Thoracic aorta (tissue), 2 donors: ENCODE measurements at places on chromosomes 5 and 9. TPM values are rescaled to one million over a fixed set of nuclear protein-coding genes. Genes with fewer than 3 reads are reported as not detected.

The CCL19 gene
- 5.4 TPM for total RNA-seq

The NR5A1 gene
- not detected for total RNA-seq

The BASP1 gene
- 37.1 TPM for total RNA-seq

The ENHO gene
- not detected for total RNA-seq

The IRX2 gene
- 0.54 TPM for total RNA-seq

The DDX4 gene
- total RNA-seq, result not detected

The PCDHB14 gene
- 14.6 TPM for total RNA-seq

The PCDHB15 gene
- 6.1 TPM for total RNA-seq

- H3K36me3 ChIP-seq, result no peaks in the 10 kb centered on the region
- no peak overlapping the region for H3K4me3 ChIP-seq
- H3K27ac ChIP-seq, result no peak overlapping the region
- no peaks in the 10 kb centered on the region for H3K27me3 ChIP-seq
Measured at GRCh38 chr5:38284384-38284783, 26.0 kb downstream of the EGFLAM start.

DNA sequence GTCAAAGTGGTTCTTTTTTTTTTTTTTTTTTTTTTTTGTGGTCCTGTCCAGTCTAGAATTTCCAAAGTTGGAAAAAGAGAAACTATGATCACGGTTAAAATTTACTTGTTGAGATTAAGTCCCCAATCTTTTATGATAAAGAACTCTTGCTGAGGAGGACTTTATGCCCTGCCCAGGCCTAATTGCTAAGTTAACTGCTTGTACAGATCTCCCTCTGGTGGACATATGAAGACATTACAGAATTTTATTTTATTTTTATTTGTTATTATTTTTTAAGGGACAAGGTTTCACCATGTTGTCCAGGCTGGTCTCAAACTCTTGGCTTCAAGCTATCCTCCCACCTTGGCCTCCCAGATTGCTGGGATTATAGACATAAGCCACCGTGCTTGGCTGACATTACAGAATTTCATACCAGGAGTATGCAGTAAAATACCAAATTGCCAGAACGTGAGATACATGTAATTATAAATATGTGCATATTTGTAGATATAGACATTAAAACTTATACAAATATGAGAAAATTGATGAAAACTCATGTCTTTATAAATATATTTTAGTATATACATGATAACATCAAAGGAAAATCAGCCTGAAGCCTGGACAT lies 91.2 kb downstream of the RFK start:
- H3K4me1 ChIP-seq, result no peaks in the 10 kb centered on the region
- no peaks in the 10 kb centered on the region for H3K27me3 ChIP-seq
- no peak overlapping the region for H3K27ac ChIP-seq
- no peak overlapping the region for H3K4me3 ChIP-seq

- no peak for DNase-seq
- no peak overlapping the region for H3K27ac ChIP-seq
- H3K36me3 ChIP-seq, result no peaks in the 10 kb centered on the region
- peaks cover 34% of the 10 kb centered on the region for H3K4me1 ChIP-seq
- H3K4me3 ChIP-seq, result no peak overlapping the region
Measured at GRCh38 chr9:93209576-93210323, 25.8 kb downstream of the WNK2 start.

DNA sequence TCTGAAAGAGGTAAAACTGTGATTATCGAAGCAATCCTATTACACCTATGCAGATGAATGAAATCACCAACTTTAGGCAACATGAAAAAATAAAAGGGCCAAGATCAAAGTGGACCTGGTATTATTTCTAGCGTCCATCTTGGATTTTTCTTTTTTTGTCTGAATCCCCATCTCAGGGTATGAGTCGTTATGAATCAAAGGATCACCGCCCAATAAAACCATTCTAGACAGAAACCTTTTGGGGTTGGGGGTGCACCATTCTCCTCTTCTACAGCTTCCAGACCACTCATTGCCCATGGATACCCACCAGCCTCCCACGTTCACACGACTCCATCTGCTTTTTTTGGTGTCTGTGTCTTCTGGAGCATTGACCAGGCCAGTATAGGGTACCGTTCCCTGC lies 33.4 kb downstream of the MAP1B start:
- peaks cover 99% of the 10 kb centered on the region for H3K4me1 ChIP-seq
- H3K27ac ChIP-seq, result peak overlapping the region; percentile 97
- DNase-seq, result no peak
- H3K4me3 ChIP-seq, result no peak overlapping the region
- H3K27me3 ChIP-seq, result no peaks in the 10 kb centered on the region
- peaks cover 9% of the 10 kb centered on the region for H3K36me3 ChIP-seq

- no peaks in the 10 kb centered on the region for H3K4me1 ChIP-seq
- H3K27ac ChIP-seq, result no peak overlapping the region
- H3K4me3 ChIP-seq, result no peak overlapping the region
- no peaks in the 10 kb centered on the region for H3K36me3 ChIP-seq
- no peaks in the 10 kb centered on the region for H3K27me3 ChIP-seq
- DNase-seq, result no peak
Measured at GRCh38 chr5:97547999-97548738, 365.1 kb upstream of the RIOK2 start.

DNA sequence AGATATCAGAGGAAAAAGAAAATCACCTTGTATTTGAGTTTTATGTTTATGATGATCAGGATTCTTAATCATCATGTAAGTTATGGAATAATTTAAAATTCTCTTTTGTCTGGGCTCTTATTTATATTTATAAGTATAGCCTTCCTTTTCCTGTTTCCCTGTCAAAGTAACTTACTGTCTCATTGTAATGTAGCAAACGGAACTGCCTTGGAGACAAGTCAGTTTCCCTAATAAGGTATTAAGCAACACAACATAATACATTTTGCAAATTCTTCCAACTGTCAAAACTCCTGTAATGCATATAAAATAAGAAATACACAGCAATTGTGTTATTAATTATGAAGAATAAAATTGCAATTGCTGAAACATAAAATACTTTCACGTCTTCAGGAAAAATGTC lies 463.2 kb downstream of the MAT2B start:
- no peak overlapping the region for H3K4me3 ChIP-seq
- H3K27me3 ChIP-seq, result no peaks in the 10 kb centered on the region
- no peaks in the 10 kb centered on the region for H3K4me1 ChIP-seq
- H3K36me3 ChIP-seq, result no peaks in the 10 kb centered on the region
- H3K27ac ChIP-seq, result no peak overlapping the region

GRCh38 chr5:42621662-42622061 lies 135.0 kb upstream of the CCDC152 start:
- H3K36me3 ChIP-seq, result no peaks in the 10 kb centered on the region
- DNase-seq, result no peak
- peaks cover 21% of the 10 kb centered on the region for H3K4me1 ChIP-seq
- H3K27me3 ChIP-seq, result no peaks in the 10 kb centered on the region

- no peak for DNase-seq
- no peak overlapping the region for H3K27ac ChIP-seq
- no peaks in the 10 kb centered on the region for H3K27me3 ChIP-seq
- no peaks in the 10 kb centered on the region for H3K4me1 ChIP-seq
- no peaks in the 10 kb centered on the region for H3K36me3 ChIP-seq
Measured at GRCh38 chr5:18811661-18812060, 1176.3 kb downstream of the CDH18 start.

DNA sequence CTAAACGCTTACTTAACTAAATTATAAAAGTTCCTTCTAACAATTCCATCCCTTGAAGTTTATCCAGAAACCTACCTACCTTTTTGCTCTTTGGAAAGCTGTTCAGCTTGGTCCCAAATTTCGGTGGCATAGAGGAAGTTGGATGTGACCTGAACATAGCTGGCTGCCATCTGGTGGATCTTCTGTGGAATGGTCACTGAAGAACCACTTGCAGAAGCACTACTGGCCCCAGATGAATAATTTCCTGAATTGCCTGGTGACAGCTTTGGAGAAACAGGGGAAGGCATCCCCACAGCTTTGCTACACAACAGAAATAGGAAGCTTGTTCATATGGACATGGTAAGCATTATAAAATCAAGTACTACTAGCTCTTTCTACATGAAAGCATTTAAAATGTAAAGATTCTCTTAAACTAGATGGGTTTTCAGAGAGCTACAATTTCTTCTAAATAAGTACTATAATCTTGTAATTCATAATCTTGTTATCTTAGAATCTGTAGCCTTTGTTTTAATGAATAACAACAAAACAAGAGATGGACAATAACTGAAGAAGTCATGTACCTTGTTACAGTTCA lies 9.9 kb downstream of the LEAP2 start:
- H3K4me1 ChIP-seq, result no peaks in the 10 kb centered on the region
- H3K27ac ChIP-seq, result no peak overlapping the region
- no peaks in the 10 kb centered on the region for H3K27me3 ChIP-seq
- peaks cover 46% of the 10 kb centered on the region for H3K36me3 ChIP-seq
- DNase-seq, result no peak
- H3K4me3 ChIP-seq, result no peak overlapping the region

GRCh38 chr5:62920856-62921255 lies 342.2 kb downstream of the LRRC70 start:
- no peak overlapping the region for H3K27ac ChIP-seq
- no peaks in the 10 kb centered on the region for H3K4me1 ChIP-seq
- no peaks in the 10 kb centered on the region for H3K27me3 ChIP-seq
- DNase-seq, result no peak
- H3K36me3 ChIP-seq, result no peaks in the 10 kb centered on the region
- no peak overlapping the region for H3K4me3 ChIP-seq

DNA sequence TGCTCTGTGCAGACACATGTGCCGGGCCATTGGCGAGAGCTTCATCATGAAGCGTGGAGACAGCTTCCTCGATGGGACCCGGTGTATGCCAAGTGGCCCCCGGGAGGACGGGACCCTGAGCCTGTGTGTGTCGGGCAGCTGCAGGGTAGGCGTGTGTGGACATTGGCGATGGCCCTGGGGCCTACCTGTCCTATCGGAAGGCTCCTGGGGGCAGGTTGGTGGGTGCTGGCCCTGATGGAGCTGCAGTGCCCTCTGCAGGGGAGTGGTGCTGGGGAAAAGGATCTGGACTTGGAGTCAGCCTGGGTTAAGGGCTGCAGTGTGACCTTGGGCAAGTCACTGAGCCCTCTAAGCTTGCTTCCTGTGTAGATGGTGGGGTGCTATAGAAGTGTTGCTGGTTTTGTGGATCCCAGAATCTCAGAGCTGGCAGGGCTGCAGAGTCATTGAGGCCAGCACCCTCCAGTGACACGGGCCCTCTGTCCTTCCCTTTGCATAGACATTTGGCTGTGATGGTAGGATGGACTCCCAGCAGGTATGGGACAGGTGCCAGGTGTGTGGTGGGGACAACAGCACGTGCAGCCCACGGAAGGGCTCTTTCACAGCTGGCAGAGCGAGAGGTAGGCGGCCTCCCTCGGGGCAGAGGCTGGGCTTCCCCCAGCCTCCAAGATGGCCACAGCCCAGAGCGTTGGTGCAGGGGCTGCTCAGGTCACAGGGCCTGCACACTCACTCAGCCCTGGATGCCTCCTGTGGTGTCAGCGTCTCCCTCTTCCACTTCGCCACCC lies 15.8 kb downstream of the ADAMTS13 start:
- H3K4me3 ChIP-seq, result no peak overlapping the region
- no peak for DNase-seq
- H3K36me3 ChIP-seq, result no peaks in the 10 kb centered on the region

GRCh38 chr9:115498303-115498702 lies 380.3 kb upstream of the TNC start:
- no peak overlapping the region for H3K4me3 ChIP-seq
- H3K4me1 ChIP-seq, result peaks cover 6% of the 10 kb centered on the region
- H3K27ac ChIP-seq, result no peak overlapping the region
- H3K36me3 ChIP-seq, result no peaks in the 10 kb centered on the region
- DNase-seq, result no peak
- H3K27me3 ChIP-seq, result no peaks in the 10 kb centered on the region

DNA sequence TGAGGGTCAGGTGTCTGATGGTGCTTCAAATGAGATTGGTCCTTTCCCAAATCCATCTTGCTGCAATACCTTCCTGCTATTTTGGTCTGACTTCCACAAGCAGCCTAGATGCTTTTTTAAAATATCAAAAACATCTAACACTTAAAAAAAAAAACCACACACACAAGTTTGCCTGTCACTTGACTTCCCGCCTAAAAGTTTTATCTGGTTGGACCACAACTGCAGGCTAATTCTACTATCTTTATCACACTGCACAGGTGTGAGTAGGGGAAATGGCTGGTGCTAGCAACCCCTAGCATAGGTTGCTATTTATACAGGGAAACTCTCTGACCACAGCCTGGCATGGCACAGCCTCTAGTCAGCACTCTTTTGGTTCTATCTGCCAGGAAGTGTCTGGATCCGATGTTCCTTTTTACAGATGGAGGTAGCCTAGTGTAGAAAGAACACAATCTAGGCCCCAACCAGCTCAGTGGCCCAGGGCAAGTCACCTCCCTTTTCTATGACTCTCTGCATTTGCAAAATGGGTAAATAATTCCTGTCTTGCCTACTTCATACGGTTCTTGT lies at the start of gene HEMGN:
TSS of gene HEMGN (minus strand) at position 92 of the 564 bp plus-strand sequence. CDS start at position 56, 36 bp downstream.
- no peaks in the 10 kb centered on the region for H3K27me3 ChIP-seq
- no peak within 1 kb of the TSS for H3K4me3 ChIP-seq
- no peak within 1 kb of the TSS for H3K27ac ChIP-seq
- no peak for DNase-seq
- no peaks in the 10 kb centered on the region for H3K4me1 ChIP-seq

DNA sequence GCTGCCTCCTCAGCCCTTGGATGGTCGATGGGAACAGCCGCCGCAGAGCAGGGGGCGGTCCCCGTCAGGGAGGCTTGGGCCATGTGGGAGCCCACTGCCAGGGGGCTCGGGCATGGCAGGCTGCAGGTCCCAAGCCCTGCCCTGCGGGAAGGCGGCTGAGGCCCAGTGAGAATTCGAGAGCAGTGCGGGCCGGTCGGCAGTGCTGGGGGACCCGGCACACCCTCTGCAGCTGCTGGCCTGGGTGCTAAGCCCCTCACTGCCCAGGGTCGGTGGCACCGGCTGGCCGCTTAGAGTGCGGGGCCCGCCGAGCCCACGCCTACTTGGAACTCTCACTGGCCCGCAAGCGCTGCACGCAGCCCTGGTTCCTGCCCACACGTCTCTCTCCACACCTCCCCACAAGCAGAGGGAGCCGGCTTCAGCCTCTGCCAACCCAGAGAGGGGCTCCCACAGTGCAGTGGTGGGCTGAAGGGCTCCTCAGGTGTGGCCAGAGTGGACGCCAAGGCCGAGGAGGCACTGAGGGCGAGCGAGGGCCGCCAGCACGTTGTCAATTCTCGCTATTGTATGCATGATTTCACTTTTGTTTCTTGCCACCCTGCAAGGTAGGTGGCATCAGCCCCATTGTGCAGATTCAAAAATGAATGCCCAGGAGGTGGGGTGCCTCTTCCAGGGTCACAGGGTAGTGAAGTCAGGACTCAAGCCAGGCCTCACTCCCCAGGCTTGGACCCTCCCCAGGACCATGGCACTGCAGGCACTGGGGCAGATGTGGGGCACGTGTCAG lies 48.6 kb downstream of the COL15A1 start:
- peaks cover 22% of the 10 kb centered on the region for H3K4me1 ChIP-seq
- H3K36me3 ChIP-seq, result no peaks in the 10 kb centered on the region
- no peak overlapping the region for H3K4me3 ChIP-seq
- no peaks in the 10 kb centered on the region for H3K27me3 ChIP-seq

GRCh38 chr9:137021979-137022661 lies 5.9 kb downstream of the ABCA2 start:
- H3K4me1 ChIP-seq, result peaks cover 5% of the 10 kb centered on the region
- H3K4me3 ChIP-seq, result no peak overlapping the region
- no peaks in the 10 kb centered on the region for H3K27me3 ChIP-seq
- H3K27ac ChIP-seq, result no peak overlapping the region
